ENCODE measurements at places on chromosomes 13 and 19. TPM values are rescaled to one million over a fixed set of nuclear protein-coding genes. Genes with fewer than 3 reads are reported as not detected.

DNA sequence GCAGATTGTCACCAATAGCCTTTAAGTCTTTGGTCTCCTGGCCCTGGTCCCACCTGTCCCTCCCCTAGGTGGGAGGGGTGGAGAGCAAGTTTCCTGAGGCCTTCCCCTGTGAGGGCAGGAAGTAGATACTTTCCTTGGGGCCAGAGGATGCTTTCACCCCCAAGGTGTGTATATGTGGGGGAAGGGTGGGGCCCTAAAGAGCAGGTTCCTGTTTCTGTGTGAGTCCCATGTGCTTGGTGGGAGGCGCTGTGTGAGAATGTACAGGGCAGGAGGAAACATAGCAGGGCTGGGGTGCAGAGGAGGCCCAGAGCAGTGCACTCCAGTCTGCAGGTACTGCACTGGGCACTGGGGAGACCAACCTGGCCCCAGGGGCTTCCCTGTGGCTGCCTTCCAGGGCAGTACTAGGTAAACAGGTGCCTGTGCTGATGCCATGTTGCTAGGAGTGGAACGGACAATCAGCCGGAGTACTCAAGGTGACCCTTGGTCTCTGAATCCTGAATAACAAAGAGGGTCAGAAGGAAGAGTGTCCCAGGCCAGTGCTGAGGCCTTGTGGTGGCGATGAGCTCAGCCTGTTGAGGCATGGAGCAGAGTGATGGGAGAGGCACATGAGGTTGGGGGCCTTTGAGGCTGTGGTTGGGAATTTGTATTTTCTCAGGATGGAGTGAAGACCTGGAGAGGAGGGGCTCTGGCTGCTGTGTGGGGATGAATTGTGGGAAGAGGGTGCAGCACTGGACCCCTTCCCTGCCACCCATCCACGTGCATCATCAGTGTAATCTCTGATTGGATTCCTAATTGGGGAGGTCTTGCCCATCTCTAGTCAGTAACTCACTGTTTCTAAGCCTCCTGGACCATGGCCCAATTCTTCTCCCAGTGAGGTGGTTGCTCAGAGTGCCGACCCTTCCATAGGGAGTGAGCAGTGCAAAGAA, 5.1 kb downstream of the EGLN2 start:
- DNase-seq = peak; percentile 70

- DNase-seq = no peak
These were observed 769.8 kb upstream of the MIR17HG start for GRCh38 chr13:90577726-90578125.

- no peak for DNase-seq
These were observed 15.5 kb downstream of the NCLN start for GRCh38 chr19:3201072-3201700.

GRCh38 chr13:70816853-70817252, 708.6 kb upstream of the KLHL1 start:
- DNase-seq = no peak

DNA sequence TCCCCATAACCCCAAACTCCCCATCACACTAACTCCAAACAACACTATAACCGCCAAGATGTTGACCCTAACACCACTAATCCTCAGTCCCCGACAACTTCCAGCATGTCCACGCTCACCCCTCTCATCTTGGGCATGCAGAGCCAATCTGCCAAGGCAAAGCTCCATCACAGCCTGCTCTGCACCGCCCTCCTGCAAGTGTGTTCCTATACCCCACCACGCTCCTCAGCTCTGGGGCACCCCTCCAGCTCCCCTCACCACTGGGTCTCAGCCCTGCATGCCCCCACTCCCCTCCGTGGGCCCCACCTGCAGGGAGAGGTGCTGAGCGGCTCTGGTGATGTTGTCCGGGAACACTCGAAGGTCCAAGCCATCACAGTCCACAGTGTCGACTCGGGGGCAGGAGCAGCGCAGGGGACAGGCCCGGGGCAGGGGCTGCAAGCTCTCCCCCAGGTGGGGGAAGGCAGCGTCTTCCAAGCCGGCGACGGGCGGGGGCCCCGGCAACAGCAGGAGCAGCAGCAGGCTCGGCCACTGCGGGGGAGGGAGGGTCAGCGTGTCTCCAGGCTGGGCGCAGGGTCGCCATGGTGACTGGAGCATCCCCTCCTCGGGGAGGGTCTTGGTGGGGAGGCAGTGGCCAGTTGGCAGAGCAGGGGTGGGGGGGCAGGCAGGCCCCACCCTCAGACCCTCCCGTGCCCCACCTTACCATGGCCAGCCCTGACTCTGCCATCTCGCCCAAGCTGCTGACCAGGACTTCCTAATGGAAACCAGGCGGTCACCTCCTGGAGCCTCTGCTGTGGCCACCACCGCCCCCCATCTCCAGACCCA, 527 bp downstream of the PODNL1 start:
- no peak for DNase-seq

DNA sequence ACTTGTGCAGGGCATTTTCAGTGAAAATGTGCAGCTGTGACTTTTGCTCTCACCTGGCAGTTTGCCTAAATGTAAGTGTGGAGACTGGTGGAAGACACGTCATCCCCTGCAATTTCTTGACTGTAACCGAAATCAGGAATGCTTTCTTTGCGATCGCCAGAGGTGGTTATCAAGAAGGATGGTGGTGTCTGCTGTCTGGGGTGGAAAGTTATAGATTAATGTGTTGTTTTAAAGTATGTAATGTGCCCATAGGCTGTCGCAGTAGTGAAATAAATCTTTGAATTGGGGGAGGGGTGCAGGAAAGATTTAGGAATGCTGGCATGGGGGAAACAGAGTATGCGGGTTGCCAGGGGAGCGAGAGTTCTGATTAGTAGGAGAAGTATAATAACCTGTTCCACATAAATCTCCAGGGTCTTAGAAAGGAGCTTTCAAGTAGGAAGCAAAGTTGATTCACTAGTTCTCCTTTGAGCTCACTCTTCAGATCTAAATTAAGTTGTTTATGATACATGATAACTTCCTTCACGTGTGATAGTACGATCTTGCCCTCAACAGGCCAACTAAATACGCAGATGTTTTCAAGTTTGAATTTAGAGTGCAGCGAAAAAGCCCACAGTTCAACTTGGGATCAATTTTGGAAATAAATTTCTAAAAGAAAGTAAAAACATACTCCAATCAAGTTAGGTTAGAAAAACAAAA, 1520.0 kb upstream of the SLC10A2 start:
- DNase-seq = no peak

GRCh38 chr13:25037057-25037813, 58.7 kb upstream of the PABPC3 start:
- DNase-seq = peak; percentile 57

DNA sequence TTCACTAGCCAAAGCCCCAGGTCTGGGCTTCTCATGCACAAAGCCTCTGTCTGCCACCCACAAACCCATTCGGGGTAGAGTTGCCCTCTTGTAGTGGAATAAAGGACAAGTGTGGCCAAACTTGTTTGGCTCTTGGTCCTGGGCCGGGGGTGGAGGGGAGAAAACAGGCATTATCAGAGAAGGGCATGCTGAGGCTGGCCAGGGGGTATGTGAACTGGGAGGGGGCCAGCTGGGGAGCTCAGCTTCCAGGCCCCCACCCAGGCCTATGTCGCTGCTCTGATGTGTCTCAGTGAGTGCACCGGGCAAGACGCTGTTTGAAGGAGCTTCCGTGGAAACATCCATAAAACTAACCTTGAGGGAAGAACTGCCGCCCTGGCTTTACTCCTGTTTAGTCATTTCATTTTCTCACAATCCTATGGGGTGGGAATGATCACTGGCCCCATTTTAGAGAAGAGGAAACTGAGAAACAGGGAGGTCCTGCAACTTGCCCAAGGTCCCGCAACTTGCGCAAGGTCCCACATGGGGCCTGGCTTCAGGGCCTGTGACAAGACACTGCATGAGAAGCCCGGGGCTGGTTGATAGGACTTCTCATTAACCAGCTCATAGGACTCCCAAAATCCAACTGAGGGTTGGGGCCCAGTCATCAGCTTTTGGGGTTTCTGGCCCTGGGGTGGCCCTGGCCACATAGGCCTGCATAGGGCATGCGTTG, 30.8 kb downstream of the CCNE1 start:
- no peak for DNase-seq

- no peak for DNase-seq
These were observed 44.4 kb downstream of the MTUS2 start for GRCh38 chr13:28864544-28864943.

- no peak for DNase-seq
These were observed 20.7 kb downstream of the COL4A1 start for GRCh38 chr13:110285991-110286832.

DNA sequence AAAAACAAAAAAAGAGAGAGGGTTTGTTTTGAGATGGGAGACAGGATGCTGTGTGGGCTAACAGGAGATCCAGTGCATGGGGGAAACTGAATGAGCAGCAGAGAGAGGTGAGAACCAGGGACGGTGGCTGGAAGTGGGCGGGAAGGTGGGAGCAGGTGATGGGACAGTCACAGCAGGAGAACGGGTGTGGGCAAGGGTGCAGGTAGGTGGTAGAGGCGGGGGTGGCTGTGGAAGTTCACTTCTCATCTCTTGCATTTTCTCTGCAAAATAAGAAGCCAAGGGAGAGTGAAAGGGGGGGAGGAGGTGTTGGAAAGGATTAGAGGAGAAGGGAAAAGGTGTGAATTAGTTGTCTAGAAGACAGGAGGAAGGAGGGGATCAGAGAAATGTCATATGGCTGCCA, 21.9 kb downstream of the FBXO17 start:
- DNase-seq = no peak

- DNase-seq = peak; percentile 39
These were observed 13.7 kb downstream of the SMIM24 start for GRCh38 chr19:3466635-3467034.

DNA sequence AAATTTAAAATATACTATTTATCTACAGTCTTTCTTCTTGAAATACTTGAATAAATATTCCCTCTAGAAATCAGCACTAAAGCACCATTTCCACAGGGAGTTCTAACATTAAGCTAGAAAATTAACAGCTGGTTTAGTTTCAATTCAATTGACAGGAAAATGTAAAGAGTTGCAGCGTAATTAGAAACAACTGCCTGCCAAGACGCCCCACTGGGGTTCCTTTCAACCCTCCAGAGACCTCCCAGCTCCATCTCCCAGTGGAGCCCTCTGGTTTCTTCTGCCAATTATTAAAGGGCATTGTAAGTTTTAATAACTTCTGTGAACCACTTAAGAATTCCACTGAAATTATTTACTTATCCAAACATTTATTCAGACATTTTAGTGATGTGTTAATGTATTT, 4.2 kb downstream of the GJA3 start:
- no peak for DNase-seq

DNA sequence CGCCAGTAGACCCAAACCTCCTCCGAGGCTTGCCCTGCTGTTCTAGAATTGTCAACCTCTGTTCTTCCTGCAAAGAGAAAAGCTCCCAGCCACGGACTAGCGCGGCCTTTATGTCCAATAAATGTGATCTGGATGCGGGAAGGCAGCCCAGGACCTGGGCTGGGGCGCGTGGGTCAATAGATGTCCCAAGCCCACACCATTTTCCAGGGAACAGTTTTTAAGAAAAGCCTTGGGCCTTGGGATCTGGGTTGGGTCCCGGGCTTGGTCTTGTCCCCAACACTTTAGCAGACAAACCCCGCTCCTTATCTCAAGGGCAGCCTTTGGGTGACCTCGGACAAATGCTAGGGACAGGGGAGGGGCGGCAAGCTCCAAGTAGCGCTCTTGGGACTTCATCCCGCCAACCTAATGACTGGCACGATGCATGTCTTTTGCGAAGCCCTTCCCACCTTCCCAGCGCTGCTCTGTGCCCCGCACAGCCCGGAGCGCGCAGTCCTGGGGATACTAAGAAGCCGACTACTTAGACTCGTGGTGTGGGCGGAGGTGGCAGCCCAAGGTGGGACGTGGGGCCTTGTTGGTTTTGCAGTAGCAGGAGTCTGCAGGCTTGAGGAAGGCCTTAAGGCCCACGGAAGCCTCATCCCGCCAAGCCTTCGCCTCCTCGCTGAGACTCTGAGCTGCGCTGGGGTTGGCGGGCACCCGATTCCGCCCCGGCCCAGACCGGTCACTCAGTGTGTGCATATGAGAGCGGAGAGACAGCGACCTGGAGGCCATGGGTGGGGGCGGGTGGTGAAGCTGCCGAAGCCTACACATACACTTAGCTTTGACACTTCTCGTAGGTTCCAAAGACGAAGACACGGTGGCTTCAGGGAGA, 10.8 kb downstream of the SOX21 start:
- DNase-seq = no peak

- peak; percentile 31 for DNase-seq
These were observed 334.5 kb downstream of the RFC3 start for GRCh38 chr13:34152409-34152808.

DNA sequence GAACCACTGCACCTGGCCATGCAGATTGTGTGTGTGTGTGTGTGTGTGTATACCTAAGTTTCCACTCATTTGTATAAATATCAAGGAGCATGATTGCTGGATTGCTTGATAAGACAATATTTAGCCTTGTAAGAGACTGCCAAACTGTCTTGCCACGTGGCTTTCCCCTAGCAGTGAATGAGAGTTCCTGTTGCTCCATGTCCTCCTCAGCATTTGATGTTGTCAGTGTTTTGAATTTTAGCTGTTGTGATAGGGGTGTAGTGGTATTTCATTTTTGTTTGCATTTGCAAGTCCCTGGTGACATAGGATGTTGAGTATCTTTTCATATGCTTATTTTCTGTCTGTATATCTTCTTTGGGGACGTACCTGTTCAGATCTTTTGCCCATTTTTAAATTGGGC, 99.0 kb upstream of the ZNF536 start:
- DNase-seq = no peak

GRCh38 chr13:20686863-20687579, 16.5 kb upstream of the IL17D start:
- DNase-seq = no peak

DNA sequence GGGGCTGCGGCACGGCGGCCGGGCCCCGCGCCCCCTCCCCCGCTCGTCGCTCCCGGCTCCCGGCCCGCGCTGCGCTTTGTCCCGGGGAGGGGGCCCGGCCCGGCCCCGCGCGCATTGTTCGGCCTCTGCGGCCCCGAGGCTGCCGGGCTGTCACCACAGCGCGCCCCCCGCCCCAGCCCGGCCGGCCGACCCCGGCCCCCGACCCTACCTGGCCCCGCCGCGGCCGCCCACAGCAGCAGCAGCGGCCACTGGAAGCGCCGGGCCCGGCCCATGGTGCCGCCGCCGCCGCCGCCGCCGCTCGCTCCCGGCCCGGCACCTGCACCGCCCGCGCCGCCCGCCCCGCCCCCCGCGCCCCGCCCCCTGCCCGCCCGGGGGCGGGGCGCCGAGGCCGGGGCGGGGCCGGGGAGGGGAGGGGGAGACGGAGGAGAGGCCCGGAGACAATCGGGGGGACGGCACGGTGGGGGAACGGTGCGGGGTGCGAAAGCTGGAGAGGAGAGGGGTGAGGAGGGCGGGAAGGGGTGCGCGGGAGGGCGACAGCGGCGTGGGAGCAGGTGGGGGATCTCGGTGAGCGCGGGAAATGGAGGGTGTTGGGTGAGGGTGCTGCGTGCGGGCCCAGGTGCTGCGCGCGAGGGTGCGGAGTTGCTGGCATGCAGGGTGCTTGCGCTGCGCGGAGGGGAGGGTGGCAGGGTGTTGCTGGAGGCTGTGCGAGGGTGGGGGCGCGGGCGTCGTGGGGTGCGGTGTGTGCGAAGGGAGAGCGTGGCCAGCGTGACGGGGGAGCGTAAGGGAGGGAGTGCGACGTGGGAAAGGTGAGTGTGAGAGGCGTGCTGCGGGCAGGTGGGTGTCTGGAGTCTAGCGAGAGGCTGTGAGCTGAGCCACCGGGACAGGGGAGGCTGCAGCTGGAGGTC, at the start of gene CADM4:
TSS of gene CADM4 (minus strand) at position 332 of the 905 bp plus-strand sequence. CDS start at position 272, 60 bp downstream.
- no peak for DNase-seq

YJEFN3 gene
- 8.9 TPM for total RNA-seq

ARHGEF7 gene
- total RNA-seq = 70.7 TPM

F2RL3 gene
- 2.9 TPM for total RNA-seq

TTYH1 gene
- 2.7 TPM for total RNA-seq

S1PR2 gene
- total RNA-seq = 9.5 TPM

CGB1 gene
- total RNA-seq = not detected

RFX1 gene
- total RNA-seq = 25.0 TPM

ZNF749 gene
- 9.8 TPM for total RNA-seq

MYDGF gene
- 77.4 TPM for total RNA-seq

CASP14 gene
- not detected for total RNA-seq

RHPN2 gene
- total RNA-seq = 50.4 TPM

CYP4F3 gene
- total RNA-seq = 92.8 TPM

All from mucosa of gallbladder (tissue), 1 donor.